ENCODE measurements at places on chromosomes 5 and 9. TPM values are rescaled to one million over a fixed set of nuclear protein-coding genes. Genes with fewer than 3 reads are reported as not detected.
A peak's percentile ranks its signal among the peaks of the same experiment; 100 is the strongest.

- peak overlapping the region; percentile 69 for H3K27ac ChIP-seq
- H3K36me3 ChIP-seq = no peaks in the 10 kb centered on the region
- peak overlapping the region; percentile 53 for H3K4me3 ChIP-seq
- no peaks in the 10 kb centered on the region for H3K27me3 ChIP-seq
- no peak for DNase-seq
Observed at GRCh38 chr9:35073279-35073612, 821 bp upstream of the VCP start.

Gene C9
- not detected for total RNA-seq

DNA sequence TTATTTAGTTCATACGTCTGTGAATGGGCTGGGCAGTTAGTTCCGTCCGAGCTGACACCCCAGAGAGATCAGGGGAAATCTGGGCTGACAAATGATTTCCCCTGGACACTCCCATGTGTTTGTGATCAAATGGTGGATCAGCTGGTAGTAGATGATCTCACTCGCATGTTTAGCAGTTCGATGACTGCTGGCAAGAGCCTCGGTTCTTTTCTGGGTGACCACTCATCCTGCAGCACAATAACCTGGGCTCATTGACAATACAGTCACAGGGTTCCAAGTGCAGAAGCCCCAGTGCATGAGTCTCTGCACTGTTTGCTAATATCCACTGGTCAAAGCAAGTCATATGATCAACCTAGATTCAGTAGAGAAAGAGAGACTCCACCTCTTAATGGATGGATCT, 155.9 kb downstream of the NR2F1-AS1 start:
- H3K4me3 ChIP-seq = no peak overlapping the region
- no peaks in the 10 kb centered on the region for H3K36me3 ChIP-seq
- H3K4me1 ChIP-seq = no peaks in the 10 kb centered on the region
- no peak for DNase-seq

Gene TAF1L
- not detected for total RNA-seq

Gene PCDHA9
- total RNA-seq = not detected

GRCh38 chr5:162514116-162514515, 446.5 kb downstream of the GABRG2 start:
- no peaks in the 10 kb centered on the region for H3K27me3 ChIP-seq
- no peak for DNase-seq
- H3K36me3 ChIP-seq = no peaks in the 10 kb centered on the region
- no peaks in the 10 kb centered on the region for H3K4me1 ChIP-seq
- H3K4me3 ChIP-seq = no peak overlapping the region

- no peak overlapping the region for H3K4me3 ChIP-seq
- H3K27ac ChIP-seq = no peak overlapping the region
- DNase-seq = no peak
- H3K4me1 ChIP-seq = no peaks in the 10 kb centered on the region
- H3K27me3 ChIP-seq = no peaks in the 10 kb centered on the region
- no peaks in the 10 kb centered on the region for H3K36me3 ChIP-seq
Observed at GRCh38 chr9:17905781-17906175, 326.9 kb downstream of the SH3GL2 start.

DNA sequence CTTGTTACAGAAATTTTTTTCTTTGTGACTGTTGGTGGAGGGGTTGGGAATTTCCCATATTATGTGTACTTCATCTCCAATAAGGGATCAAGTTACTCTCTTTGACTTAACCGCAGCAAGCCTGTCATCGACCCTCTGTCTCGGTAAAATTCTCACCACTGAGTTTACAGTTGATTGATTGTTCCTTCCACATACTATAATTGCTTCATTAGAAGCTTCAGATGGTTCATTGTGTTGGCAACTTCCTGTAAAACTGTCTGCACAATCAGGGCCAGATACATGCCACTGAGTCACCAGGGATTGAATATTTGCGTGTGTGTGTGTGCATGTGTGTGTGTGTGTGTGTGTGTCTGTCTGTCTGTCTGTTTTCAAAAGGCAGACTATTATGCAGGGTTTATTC, 176.6 kb downstream of the ZNF462 start:
- DNase-seq = no peak
- no peaks in the 10 kb centered on the region for H3K36me3 ChIP-seq
- H3K27me3 ChIP-seq = no peaks in the 10 kb centered on the region
- H3K27ac ChIP-seq = no peak overlapping the region
- H3K4me3 ChIP-seq = no peak overlapping the region

DNA sequence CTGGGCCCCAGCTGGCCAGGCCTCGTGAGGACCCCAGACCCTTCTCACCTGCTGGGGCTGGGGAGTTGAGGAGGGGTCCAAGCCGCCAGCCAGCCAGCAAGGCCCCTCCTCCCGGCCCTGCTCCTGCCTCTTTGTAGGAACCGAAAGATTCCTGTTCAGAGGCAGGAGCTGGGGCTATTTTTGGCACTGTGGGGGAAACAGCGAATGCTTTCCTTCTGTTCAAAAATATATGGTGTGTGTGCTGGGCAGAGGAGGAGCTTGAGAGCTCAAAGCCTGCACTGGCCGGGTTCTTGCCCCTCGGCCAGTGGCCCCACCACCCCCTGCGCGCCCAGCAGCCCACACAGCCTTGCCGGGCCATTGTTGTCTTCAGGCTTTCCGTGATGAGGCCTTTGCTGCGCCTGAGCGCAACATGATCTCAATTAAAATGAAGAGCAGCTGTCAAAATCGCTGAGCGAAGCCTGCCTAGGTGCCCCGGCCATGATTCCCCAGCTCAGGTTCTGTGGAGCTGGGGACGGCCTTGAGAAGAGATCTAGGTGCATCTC, 13.4 kb downstream of the NCS1 start:
- no peaks in the 10 kb centered on the region for H3K4me1 ChIP-seq
- H3K36me3 ChIP-seq = no peaks in the 10 kb centered on the region
- no peak for DNase-seq
- no peak overlapping the region for H3K27ac ChIP-seq
- no peaks in the 10 kb centered on the region for H3K27me3 ChIP-seq
- H3K4me3 ChIP-seq = no peak overlapping the region

GRCh38 chr5:154368041-154368800, 77.6 kb upstream of the SAP30L start:
- H3K4me3 ChIP-seq = no peak overlapping the region
- no peak for DNase-seq

- no peaks in the 10 kb centered on the region for H3K4me1 ChIP-seq
- H3K36me3 ChIP-seq = no peaks in the 10 kb centered on the region
- DNase-seq = no peak
- H3K27me3 ChIP-seq = no peaks in the 10 kb centered on the region
Observed at GRCh38 chr5:34957857-34958690, 28.7 kb downstream of the DNAJC21 start.

GRCh38 chr5:53095931-53096525, 13.5 kb downstream of the MOCS2 start:
- no peaks in the 10 kb centered on the region for H3K27me3 ChIP-seq
- no peak overlapping the region for H3K4me3 ChIP-seq
- no peaks in the 10 kb centered on the region for H3K4me1 ChIP-seq
- peaks cover 7% of the 10 kb centered on the region for H3K36me3 ChIP-seq

DNA sequence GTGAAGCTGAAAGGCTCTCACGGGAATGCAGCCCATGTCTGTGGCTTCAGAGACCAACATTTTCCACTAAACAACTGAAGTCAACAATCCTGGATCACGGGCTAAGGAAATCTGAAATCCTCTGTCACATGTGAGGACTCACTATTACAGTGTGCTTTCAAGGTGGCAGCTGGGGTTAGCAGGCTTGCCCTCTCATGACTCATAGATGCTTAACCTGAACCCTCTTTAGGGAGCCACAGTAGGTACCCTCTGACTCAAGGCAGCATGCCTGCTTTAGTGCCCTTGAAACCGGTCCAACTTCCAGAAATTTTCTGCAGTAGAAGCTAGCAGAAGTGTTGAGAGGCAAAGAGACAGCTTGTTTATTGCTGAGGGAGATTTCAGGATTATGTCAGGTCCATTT, 232.5 kb downstream of the GABRB2 start:
- H3K4me1 ChIP-seq = no peaks in the 10 kb centered on the region
- DNase-seq = no peak
- no peak overlapping the region for H3K27ac ChIP-seq
- H3K27me3 ChIP-seq = no peaks in the 10 kb centered on the region

- no peaks in the 10 kb centered on the region for H3K4me1 ChIP-seq
- H3K27me3 ChIP-seq = no peaks in the 10 kb centered on the region
Observed at GRCh38 chr9:110186254-110186653, 21.7 kb downstream of the C9orf152 start.

Data from naive thymus-derived CD4-positive, alpha-beta T cell (primary cell).